ENCODE measurements at places on chromosomes 11 and 22.

GRCh38 chr11:120657306-120658070 lies 145.9 kb downstream of the GRIK4 start:
- no peak for DNase-seq

DNA sequence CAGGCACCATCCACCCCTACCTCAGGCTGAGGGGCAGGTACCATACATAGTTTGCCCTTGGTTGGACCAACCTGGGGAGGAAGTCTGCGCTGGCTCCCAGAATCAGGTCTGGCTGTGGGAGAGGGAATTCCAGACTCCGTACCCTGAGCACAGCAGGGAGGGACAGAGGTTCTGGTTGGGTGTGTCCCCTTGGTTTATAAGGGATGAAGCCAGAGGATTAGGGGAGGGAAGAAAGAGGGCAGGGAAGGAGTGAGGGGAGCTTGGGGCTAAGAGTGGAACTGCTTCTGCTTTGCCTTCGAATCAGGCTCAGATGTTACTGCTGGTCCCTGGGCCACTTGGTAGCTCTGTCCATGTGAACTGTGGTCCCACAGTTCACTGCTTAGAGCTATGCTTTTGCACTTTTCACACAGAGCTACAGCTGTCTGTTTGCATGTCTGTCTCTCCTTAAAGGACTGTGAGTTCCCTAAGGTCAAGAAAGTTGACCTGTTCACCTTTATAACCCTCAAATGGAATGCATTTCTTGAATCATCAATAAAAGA lies 9.2 kb downstream of the MMP20 start:
- no peak for DNase-seq

DNA sequence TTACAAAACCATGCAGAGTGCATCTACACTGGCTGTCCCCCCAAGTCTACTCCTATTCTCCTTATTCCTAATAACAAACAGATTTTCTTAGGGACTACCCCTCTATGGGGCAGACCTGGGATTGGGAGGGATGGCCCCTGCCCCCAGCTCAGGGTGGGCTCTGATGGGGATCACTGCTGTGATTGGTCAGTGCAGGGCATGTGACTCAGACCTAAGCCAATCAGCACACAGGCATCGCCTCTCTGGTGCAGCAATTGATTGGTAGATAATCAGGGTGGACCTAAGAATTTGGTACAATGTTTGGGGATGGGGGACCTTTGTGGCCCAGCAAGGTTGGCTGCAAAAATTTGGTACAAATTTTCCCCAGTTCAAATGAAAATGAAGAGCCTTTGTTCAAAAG lies 57.2 kb upstream of the SHANK2 start:
- no peak for DNase-seq

DNA sequence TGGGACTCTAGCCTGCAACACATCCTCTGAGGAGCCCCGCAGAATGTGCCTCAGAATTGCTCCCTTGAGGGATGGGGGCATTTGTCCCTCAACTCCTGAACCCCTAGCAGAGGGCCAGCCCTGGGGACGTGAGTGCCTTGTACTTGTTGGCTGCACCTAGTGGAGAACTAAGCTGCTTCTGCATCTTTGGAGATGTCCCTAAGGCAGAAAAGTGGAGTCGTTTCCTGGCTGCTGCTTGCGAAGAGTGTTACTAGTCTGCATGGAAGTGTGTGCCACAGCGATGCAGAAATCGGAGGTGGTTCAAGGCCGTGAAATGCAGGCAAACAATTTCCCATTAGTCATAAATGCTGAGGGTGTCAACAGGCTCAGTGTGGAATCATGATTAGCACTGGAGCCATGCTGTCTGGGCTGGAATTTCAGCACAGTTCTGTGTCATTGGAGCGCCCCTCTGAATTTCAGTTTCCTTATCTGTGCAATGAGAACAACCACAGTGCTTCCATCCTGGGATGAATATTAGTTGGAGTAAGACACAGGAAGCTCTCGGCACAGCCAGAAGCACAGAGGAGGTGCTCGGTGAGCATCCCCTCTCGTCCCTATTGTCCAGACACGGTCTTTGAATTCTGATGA lies 56.5 kb downstream of the MIAT start:
- no peak for DNase-seq

GRCh38 chr22:38788021-38788816 lies 5.7 kb downstream of the DNAL4 start:
- no peak for DNase-seq

DNA sequence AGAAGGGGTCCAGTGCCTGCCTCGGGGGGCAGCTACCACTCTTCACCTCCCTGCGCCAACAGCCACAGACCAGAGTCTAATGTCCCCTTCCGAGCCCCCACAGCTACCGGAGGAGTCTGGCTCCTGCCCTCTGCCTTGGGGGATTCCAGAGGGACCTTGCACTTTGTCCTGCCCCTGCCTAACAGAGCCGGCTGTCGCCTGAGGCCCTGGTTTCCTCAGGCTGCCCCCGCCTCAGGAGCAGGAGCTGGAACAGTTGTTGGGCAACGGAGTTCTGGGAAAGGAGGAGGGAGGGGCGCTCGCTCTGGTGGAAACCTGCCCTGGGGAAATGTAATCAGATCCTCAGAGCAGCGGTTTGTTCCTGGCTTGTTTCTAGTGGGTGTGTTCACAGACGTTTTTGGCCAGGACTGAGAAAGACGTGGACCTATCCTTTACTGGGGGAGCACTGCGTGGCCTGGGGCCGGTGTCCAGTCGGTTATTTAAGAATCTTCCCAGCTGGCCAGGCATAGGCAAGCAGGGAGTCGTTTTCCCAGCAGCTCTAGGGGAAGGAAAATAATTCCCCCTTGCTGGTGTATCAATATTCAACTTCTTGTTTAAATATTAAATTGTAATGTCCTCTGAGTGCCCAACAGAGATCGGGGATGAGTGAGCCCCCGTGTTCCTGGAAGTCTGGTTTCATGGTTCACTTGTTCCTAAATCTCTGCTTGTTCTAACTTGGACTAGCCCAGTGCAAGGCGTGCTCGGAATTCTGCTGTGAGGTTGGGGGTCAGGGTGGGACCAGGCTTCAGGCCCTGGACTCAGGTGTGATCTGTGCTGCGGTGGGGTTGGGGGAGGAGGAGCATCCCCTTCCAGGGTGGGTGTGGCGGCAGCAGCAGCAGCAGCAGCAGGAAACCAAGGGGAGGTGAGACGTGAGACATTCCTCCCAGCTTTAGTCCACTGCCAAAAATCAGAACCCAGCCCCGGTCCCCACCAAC lies 32.1 kb downstream of the A4GALT start:
- no peak for DNase-seq

DNA sequence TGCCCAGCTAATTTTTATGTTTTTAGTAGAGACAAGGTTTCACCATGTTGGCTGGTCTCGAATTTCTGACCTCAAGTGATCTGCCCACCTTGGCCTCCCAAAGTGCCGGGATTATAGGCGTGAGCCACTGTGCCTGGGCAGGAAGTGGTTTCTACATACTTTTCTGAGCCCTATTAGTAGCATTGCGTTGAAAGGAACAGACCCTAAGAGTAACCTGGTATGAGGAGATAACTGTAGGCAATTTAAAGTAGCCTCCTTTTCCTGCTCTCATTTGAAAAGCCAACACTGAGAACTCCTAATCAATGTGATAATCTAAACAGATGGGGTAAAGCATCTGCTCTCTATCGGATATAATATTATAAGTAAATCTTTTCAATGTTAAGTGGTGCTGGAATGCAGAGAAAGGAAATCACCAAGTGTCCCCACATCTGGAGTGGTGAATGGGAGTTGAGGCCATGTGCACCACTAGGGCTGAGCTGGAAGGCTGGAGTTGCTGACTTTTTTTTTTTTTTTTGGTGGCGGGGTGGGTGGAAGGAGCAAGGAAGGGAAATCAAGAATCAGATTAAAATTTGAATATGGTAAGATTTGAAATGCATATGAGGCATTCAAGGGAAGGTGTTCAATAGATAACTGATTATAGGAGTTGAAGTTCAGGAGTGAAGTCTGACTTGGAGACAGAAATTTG lies 20.7 kb downstream of the PDHX start:
- DNase-seq = no peak

DNA sequence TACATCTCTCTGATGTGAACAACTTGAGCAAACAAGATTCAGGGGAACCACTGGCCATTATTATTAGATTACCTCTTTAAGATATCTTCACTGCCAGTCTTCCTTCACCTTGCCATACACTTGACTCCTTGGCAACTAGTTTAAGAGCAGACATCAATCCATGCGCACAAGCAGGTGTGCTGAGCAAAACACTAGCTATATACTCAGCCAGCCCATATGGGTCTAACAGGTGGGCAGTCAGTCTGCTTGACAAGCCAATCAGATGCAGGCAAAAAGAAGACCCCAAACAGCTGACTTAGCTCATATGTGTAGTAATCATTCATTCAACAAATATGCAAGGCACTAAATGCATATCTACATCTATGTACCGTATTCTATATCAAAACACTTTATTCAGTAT lies 101.2 kb downstream of the SIK3 start:
- no peak for DNase-seq

GRCh38 chr22:30228509-30229359 lies 17.8 kb downstream of the LIF start:
- DNase-seq = no peak

DNA sequence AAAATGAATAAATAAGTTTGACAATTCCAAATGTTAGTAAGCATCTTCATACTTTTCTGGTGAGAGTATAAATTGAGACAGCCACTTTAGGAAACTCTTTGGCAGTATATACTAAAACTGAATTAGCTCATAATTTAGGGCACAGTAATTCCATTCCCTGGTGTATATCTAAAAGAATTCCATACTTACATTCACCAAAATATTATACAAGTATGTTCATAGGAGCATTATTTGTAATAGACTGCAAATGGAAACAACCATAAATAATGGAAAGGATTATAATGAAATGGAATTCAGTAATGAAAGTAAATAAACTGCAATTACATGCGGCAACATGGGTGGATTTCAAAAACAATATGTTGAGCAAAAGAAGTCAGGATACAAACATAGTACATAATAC lies 315.8 kb upstream of the LRRC4C start:
- DNase-seq = no peak

- no peak for DNase-seq
These were observed 58.8 kb downstream of the CNTN5 start for GRCh38 chr11:99079576-99079975.

- DNase-seq = no peak
These were observed 22.0 kb downstream of the JAML start for GRCh38 chr11:118202599-118203422.

DNA sequence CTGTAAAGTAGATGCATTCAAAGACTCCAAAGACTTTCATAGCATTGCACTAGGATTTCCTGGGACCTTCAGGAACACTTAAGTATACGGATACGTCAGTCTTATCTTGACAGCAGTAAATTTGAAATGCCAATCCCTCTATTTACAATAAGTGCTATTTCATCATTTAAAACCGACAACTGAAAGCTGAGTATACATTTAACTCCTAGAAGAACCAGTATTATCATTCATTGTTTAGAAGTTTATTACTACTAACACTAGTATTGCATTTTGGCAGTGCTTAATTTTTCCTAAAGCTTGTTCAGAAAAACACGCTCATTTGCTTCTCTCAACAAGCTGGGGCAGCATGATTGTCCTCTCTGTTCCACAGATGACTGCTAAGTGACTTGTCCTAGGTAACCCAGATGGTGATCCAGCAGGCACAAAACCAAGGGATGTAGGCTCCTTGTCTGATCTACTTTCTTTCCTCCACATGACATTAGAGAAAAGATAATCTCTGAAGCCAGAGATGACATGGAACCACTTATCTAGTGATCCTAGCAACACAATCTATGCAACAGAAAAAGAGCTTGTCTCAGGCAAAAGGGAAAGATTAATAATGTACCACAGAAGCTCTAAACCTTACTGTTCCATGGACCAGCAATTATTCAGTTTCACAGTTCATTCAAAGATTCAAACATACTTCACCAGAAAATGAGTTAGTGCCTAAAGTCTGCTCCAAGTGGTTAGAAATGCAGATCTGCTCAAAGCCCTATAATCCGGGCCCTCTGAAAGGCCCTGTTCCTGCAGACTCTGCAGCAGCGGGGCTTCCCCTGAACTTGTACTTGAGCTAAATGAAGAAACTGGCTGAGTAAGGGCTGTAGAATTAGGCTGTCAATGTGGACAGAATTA lies 5.2 kb downstream of the MAML2 start:
- no peak for DNase-seq

DNA sequence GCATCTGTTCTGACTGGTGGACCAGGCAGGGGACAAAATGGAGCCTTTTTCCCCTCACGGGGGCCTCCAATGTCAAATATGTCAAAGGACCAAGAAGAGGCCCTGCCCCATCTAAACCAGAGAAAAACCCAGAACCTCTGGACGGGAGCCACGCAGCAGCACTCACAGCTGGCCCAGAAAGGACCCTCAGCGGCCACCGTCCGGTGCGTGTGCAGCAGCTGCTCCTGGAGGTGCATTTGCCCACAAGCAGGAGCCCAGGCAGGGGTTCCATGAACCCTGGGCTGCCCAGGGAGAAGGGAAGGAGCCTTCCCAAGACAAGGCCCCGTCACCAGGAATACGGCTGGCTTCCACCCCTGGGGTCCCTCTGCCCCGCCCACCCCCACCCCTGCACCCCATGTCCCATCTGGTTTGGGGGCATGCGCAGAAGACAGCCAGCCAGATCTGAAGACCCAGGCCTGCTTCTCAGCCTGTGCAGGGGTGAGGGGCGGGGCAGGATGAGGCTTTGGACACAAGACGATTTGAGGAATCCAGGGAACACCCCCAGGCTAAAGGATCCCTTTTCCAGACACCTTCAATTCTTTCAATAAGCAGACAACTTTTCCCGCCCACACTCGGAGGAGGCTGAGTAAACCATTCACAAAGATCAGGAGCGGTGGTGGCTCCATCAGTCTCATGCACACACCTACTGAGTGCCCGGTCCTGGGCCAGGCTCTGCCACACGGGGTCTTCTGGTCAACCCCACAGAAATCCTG lies 423.1 kb downstream of the SHANK2 start:
- DNase-seq = no peak

DNA sequence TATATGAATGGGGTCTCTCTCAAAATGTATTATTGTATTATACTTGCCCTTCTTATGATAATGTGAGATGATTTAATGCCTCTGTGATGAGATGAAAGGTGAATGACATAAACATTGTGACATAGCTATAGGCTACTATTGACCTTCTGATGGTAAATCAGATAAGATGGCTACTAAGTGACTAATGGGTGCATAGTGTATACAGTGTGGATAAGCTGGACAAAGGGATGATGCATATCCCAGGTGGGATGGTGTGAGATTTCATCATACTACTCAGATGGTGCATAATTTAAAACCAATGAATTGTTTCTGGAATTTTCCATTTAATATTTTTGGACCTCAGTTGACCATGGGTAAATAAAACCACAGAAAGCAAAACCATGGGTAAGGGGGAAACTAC lies 243.5 kb downstream of the SBF2 start:
- no peak for DNase-seq

- no peak for DNase-seq
These were observed 256.9 kb upstream of the LUZP2 start for GRCh38 chr11:24239930-24240329.

DNA sequence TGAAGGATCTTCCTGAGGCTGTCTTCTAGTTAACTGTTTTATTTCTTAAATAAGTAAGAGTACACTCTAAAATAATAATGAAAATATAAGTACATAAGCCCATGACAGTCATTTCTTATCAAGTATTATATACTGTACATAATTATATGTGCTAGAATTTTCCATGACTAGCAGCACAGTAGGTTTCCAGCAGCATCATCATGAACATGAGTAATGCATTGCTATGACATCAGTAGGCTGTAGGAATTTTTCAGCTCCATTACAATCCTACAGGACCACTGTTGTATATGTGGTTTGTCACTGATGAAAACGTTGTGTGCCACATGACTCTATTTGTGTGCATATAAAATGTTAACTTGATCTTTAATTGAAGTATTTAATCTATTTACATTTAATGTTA lies 22.0 kb downstream of the ZNF202 start:
- no peak for DNase-seq
